CD4-positive, alpha-beta T cell treated with Interleukin-17A for 4 hours (primary cell): ENCODE measurements at places on chromosomes 6 and 20.

DNA sequence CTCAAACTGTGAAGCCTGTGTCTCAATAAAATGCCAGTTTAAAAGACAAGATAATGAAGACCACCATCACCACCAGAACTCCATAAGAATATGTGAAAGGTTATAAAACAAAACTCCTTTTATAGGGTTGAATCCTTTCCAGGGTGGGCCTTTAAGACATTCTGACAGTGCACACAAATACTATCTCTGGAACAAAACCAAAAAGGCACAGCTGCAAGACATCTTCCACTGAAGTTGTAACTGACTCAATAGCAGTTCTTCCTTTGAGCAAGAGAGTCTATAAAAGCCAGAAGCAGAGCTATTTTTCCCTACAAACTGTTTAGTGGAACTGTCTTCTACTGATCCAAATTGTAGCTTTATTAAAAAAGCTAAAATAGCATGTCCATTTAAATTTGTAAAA lies 81.6 kb downstream of the EPB41L2 start:
- DNase-seq: no peak

DNA sequence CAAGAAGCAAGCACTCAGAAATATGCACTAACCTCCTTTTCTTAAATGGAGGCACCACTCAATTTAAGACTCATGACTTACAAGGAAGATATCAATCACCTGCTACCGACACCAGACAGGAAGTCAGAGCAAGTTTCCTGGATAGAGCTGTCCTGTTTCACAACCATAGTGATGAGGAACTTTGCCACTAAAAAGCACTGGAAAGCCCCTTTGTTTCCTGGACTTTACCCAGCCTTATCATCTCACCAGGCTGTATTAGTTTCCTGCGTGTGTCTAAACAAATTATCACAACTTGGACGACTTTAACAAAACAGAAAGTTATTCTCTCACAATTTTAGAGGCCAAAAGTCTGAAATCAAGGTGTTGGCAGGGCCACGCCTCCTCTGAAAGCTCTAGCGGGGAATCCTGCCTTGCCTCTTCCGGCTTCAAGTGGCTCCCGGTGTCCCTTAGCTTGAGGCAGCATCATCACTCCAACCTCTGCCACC lies 253.8 kb upstream of the STXBP5 start:
- no peak for DNase-seq

DNA sequence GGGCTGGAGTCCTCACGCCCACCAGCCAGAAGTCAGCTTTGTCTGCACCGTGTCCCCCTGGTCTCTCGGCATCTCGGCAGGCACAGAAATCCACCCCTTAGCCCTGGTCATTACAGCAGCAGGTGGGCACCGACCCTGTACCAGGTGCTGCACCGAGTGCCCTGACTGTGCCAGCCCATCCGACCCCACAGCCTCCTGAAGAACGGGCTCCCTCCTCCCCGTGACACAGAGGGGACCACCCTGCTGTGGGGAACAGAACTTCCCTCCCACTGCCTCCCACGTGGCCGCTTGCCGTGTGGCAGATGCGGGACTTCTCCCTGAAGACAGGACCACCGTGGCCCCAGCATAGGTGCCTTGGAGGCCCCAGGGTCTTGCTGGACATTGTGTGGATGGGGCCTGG lies 161.2 kb downstream of the TAF4 start:
- no peak for DNase-seq

GRCh38 chr20:59404749-59405148 lies 104.3 kb downstream of the EDN3 start:
- DNase-seq: no peak

DNA sequence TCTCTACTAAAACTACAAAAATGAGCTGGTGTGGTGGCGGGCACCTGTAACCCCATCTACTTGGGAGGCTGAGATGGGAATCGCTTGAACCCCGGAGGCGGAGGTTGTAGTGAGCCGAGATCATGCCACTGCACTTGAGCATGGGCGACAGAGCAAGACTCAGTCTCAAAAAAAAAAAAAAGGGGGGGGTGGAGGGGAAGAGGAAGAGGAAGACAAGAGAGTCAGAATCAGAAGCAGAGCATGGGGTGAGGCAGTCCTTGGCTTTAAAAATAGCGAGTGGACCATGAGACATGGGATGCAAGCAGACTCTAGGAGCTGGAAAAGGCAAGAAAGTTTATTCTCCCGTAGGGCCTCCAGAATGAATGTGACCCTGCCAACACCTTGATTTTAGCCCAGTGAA lies 3.9 kb upstream of the SLC9A8 start:
- no peak for DNase-seq

- DNase-seq: no peak
These were observed 81.0 kb upstream of the FOXQ1 start for GRCh38 chr6:1230689-1231605.

DNA sequence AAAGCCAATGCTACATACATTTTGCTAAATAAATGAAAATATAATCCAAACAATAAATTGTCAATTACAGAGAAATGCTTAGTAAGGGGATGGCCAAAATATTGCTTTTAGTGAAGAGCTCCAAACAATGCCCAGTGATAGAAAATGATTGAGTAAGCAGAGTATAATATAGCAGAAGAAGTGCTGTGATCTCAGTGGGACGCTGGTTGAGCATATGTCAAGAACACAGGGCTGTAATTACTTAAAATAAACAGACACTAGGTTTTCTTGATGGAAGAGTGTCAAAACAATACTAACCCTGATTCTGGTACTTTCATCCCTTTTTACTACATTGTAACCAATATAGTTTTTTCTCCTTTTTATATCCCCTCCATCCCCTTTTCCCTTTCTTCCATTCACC lies 150.3 kb downstream of the GRIK2 start:
- no peak for DNase-seq

DNA sequence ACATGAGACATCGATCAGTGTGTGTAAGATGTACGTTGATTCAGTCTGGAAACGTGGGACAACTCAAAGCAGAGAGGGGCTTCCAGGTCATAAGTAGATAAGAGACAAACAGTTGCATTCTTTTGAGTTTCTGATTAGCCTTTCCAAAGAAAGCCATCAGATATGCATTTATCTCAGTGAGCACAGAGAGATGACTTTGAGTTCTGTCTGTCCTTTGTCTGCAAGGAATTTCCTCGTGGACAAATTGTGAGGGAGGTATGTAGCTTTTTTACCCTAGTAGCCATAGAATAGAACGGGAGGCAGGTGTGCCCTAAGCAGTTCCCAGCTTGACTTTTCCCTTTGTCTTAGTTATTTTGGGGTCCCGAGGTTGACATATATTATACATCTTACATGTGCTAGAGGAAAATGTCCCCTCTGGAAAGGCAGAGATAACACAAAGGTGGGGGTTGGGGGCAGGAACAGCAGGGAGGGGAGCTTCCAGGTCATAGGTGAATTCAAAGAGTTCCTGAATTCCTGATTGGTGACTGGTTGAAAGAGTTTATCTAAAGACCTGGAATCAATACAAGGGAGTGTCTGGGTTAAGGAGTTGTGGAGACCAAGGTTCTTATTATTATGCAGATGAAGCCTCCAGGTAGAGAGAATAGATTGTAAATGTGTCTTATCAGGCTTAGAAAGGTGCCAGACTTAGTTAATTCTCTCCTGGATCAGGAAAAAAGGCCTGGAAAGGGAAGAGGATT lies 237.0 kb downstream of the NFATC2 start:
- DNase-seq: no peak
